Amniotic epithelial cell (primary cell): ENCODE measurements at places on chromosomes 1 and 21.

GRCh38 chr1:107789817-107790524 is 175.0 kb downstream of the VAV3 start:
- DNase-seq, result no peak

DNA sequence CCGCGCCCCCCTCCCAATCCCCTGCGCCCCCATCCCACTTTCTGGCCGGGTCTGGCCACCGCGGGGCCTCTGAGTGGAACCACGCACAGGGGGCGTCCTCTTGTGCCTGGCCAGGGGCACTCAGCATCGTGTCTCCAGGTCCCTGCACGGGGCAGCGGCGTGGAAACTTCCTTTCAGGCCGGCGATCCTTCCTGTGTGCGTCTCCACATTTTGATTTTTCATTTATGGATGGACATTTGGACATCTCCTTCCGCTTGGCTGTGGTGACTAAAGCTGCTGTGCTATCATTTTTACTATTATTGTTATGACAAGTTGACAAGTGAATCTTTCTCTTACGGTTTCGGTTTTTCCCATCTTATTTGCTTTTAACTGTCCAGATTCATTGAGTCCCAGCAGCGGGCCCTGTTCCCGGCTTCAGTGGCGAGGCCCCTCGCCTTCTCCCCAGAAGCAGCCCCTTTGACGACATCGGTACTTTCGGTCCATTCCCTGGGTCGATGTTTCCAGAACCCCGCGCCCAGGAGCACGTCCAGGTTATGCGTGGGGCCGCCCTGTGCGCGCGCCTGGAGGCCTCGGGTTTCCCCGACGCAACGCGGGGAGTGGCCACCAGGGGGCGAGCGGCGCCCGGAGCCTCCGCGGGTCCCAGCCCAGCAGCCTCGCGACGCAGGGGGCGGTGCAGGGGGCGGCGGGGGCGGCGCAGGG is 12.4 kb upstream of the SLC19A1 start:
- peak; percentile 36 for DNase-seq

- no peak for DNase-seq
These were observed 2021.9 kb downstream of the MRPL39 start for GRCh38 chr21:23585419-23585818.

DNA sequence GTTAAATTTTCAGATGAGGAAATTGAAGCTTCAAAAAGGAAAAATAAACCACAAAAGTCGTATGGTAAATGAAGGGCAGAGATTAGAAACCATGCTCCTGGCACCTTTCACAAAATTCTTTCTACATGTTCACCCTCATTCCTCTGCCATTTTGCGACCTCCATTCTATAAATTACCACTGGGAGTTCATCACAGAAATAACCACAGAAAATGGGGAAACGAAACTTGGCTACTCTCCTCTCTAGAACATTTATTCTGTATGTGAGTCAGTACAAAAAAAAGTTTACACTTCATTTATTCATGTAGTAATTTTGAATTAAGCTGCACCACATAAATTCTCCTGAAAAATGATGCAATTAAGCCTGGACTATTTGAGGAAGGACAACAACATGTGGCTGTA is 320.9 kb upstream of the C1orf87 start:
- no peak for DNase-seq

GRCh38 chr1:212504171-212504803 is 71.6 kb downstream of the NENF start:
- DNase-seq, result no peak

DNA sequence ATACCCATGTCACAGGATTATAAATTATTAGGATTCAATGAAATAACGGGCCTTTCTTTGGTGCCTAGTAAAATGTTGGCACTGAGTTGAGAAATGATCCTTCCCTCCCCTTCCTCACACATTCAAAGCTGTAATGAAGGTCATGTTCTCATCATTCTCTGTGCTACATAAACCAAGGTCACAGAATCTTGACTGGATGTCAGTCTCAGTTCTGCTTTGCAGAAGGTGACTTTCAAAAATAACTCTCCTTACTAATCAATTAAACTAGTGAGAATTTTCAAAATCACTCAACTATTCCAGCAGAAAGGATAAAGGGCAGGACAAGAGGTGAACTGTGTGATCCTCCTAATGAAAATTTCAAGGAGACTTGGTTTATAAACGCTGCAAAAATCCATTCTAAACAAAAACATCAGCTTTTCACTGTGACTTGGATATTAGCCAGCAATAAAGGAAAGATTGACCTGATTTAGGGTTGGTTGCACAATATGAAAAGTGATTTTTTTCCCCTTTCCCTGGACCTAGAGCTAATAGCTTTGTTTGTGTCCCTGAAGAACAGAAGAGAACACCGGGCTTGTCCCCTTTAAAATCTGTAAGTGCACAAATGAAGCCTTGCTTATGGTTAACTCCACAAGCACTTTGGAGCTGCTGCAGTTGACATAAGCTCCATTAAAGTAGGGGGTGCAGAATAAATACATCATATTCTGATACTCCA is 120.1 kb downstream of the SEC16B start:
- DNase-seq, result no peak

GRCh38 chr1:231020139-231020601 is 19.9 kb downstream of the FAM89A start:
- DNase-seq, result peak; percentile 86

DNA sequence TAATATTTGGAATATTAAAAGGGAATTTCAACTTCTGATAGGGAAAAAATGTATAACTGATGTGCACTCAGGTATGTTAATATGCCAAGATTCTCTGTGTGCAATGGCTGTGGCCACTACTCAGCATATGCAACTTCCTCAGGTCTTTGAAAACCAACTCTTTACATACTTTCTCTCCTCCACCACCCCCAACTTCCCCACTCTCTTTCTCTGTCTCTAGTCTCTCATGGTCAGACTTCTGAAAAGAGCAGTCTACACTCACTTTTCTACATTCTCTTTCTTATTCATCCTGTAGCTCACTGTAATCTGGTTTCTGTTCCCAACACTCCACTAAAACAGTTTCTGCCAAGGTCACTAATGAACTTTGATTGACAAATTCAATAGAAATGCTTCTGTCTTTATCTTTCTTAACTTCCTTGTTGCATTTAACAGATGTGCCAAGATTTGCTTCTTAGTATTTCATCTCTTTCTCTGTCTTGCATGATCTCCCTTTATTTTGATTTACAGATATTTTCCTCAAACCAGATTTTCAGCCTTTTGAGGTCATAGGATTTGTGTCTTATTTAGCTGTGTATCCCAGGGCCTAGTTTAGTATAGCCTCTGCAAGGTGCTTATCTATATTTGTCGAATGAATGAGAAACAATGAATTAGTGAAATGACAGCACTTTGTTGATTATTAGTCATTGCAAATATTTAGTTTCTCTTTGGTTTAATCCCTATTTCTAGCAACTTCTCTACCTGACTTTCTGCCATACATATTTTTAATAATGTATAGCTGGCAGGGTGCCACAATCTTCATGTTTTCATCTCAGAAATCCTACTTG is 168.9 kb downstream of the LMO4 start:
- no peak for DNase-seq

- DNase-seq, result peak; percentile 39
These were observed at the start of gene TMEM51 for GRCh38 chr1:15153184-15153841. TMEM51 (plus strand) TSS chr1:15153747; CDS start chr1:15215088, 61,341 bp downstream.

DNA sequence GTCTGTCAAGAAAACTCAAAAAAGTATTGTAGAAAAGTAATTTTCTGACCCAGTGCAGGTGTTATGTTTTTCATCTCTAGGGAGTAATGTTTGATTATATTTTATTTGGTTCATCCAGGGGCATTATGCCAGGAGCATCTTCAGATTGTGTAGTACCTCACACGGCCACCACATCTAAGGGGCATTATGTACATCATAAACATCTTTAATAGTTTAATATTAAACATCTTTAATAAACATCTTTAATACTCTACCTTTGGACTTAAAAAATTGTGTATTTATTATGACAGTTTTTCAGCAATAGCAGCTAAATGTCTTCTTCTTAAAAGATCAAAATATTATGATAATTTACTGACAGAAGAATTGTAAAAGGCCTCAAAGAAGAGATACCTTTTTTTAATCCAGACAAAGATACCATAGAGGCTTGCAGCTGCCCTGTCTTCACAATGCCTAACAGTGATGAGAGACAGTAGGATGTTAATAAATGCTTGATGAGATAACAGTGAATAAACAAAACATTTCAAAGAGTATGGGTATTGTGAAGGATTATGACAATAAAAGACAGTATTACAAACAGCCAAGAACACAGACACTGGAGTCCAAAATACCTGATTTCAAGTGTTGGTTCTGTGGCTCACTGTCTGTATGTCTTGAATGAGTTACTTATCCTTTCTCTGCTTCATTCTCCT is 240.9 kb upstream of the ADGRL2 start:
- no peak for DNase-seq

DNA sequence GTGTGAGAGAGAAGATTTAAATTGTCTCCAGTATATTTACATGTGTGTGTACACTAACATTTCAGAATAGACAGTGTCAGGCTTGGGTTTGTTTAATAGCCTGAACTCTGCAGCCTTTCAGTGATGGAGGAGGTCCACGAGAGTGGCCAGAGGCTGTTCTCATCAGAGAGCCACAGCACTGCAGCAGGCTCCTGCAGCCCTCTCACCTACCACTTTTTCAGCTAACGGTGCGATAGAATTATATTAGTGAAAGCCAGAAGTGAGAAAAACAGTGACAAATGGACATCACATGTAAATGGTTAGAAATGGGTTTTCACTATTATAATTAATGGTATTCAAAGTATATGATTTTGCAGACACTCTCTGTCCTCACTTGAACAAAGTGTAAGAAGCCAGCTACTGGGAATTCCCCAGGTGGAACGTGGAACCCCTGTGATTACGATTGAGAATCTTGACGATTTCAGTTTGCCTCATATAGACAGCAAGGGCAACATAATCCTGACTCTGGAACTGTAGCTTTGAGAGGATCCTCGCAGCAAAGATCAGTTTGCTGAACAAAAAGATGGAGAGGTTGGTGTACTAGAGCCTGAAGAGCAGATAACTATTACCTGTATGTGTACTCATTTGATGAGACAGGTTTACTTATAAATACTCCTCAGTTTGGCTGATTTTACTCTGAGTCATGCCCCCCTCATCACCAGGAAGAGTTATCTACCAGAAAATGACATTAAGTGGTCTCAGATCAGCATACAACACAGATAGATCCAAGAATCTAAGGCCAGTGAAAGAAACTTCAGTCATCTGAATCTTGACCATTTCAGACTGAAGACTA is 31.4 kb downstream of the IFI16 start:
- DNase-seq, result no peak

GRCh38 chr21:27818847-27819246 is 852.0 kb upstream of the ADAMTS5 start:
- DNase-seq, result peak; percentile 84

GRCh38 chr1:41564741-41565475 is 80.4 kb upstream of the EDN2 start:
- no peak for DNase-seq

- DNase-seq, result no peak
These were observed 14.4 kb downstream of the INAVA start for GRCh38 chr1:200909071-200909470.

GRCh38 chr1:181918880-181919525 is 142.5 kb downstream of the ZNF648 start:
- DNase-seq, result no peak
